Hair follicle dermal papilla cell (primary cell): ENCODE measurements at places on chromosomes 5 and 9. TPM values are rescaled to one million over a fixed set of nuclear protein-coding genes. Genes with fewer than 3 reads are reported as not detected.

The NDFIP1 gene
- total RNA-seq, result 69.7 and 119 TPM in 2 replicates

The HAVCR1 gene
- total RNA-seq, result not detected in 2 replicates

The TAF11L6 gene
- total RNA-seq, result not detected in 2 replicates

The CYLC2 gene
- total RNA-seq, result not detected in 2 replicates

The MYMK gene
- total RNA-seq, result not detected in 2 replicates

The PITX1 gene
- total RNA-seq, result 0.81 and 1.6 TPM in 2 replicates

The GRIN3A gene
- total RNA-seq, result not detected in 2 replicates

The LIX1 gene
- total RNA-seq, result not detected in 2 replicates

The POLR3G gene
- total RNA-seq, result 2.4 and 2.9 TPM in 2 replicates
